Activated naive CD8-positive, alpha-beta T cell treated with anti-CD3 and anti-CD28 coated beads, Interleukin-2, amount 10 ng/mL, durations not matched to agents 7 days and 5 days (primary cell): ENCODE measurements at places on chromosomes 3 and 15.

- no peak for DNase-seq
Measured at GRCh38 chr15:74242441-74243185, 6.5 kb downstream of the CCDC33 start.

- DNase-seq = no peak
Measured at GRCh38 chr15:83978588-83978987, 257.0 kb upstream of the GOLGA6L4 start.

GRCh38 chr15:49494842-49495241 lies 71.8 kb downstream of the FGF7 start:
- DNase-seq = no peak

DNA sequence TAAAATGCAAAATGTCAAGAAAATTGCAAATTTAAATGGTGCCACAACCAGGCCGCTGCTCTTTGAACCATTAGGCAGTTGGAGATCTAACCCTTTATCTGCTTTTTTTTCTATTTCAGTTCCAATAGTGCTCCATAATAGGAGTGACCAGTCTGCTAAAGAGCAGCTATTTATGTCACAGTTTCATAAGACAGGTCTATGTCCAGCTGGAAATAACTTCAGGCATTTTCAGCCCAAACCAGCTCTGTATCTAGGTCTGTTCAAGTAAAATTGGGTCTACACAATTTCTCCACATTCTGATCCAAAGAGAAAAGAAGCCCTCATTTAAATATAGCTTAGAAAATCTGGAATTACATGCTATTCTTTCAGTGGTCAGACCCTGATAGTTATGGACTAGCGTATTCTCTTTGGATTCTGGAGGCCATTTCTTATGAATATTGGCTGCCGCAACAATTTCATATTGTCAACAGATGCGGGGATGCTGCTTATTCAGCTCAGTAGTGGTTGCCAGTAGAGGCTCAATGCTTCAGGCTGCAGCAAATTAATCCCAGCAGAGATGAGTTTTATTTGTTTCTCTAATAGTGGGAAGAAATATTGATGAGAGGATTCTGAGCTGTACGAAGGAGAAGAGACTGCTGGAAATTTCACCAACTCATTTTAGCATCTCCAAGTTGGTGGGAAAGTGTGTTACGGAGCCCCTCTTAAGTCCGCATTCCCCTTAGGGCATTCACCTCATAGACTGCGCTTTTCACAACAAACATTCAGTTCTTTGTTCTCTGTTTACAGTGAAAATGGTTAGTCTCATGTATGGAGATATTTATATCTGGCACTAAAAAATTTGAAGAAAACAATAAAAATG lies 887.0 kb downstream of the ROBO1 start:
- DNase-seq = no peak

- DNase-seq = peak; percentile 56
Measured at GRCh38 chr3:32428092-32429068, 36.7 kb downstream of the CMTM7 start.

GRCh38 chr15:41970456-41970855 lies 1.9 kb downstream of the EHD4 start:
- no peak for DNase-seq

GRCh38 chr15:87219650-87220615 lies 1036.6 kb downstream of the NTRK3 start:
- DNase-seq = no peak

DNA sequence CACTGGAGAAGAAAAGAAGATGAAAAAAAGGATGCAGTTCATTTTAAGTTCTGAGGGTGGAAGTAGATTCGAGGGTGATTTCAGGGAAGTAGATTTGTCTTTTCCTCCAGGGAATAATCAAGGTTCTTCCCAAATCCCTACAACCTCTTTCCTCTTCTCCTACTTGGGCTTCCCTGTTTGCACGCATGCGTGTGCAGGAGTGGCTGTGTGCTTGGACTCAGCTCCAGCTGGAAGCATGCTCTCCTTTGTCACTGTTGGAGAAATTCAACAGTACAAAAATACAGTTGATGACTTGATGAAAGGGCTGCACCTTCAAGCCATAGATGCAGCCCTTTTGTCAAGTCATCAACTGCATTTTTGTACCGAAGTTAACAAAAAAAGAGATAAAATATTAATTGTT lies 3.8 kb downstream of the OR5K2 start:
- DNase-seq = no peak
